ENCODE measurements at places on chromosomes 1 and 21.

DNA sequence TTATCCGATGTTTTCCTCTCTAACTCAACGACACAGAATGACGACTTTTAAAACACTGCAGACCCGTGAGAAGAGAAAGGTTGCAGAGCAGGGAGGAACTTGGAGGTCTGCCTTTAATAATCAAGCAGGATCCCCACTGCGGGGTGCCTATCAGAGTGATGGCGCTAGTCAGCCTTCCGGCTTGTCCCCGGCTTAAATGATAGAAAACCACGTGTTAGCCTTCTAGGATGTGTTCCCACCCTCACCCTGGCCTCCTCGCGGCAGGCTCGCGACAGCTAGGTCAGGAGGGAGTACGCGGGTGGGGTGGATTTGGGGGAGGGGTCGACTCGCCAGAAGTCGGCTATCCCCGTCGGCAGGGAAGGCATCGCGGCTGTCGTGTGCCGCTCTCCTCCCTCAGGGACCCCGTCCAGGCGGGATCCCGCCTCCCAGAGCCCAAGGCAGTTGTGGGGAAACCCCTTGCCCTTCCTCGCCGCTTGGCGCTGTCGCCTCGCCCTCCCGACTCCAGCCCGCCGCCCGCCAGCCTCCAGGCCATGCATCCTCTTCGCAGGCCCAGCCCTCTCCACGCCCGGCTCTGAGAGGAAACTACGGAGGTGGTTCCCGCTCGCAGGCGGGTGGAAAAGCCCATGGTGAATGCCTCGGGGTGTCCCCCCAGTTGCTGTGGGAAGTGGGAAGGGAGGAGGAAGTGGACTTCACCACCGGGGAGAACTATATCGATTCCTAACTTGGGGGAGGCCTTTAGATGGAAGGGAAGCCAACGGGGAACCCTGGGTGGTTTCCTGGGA is 1.1 kb upstream of the SMG7 start:
- DNase-seq, result peak; percentile 79

DNA sequence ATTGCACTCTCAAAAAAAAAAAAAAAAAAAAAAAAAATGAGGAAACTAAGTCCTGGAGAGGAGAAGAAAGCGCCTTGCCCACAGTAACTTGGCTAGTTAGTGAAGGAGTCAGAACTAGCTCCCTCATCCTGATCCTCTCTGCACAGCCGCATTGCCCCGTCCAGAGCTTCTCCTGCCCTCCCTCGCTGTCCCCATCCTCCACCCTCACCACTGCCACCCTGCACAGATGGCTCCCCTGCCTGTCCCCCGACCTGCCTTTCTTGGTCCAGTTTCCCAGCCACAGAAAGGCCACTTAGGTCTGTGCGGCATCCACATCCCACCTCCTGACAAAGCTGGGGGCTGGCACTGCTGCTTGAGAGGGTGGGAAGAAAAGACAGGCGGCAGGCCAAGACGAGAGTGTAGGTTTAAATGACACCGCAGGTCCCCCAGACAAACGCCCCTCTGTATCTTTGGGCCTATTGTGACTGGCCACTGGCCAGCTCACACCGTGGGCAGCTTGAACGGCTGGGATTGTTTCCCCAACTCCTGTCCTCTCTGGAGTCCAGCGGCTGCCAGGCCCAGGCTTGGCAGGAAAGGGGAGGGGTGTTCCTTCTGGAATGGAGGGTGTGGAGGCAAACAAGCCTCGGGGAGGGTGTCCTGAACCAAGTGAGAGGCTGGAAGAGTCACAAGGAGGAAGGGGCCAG is 20.2 kb downstream of the NCMAP start:
- no peak for DNase-seq

DNA sequence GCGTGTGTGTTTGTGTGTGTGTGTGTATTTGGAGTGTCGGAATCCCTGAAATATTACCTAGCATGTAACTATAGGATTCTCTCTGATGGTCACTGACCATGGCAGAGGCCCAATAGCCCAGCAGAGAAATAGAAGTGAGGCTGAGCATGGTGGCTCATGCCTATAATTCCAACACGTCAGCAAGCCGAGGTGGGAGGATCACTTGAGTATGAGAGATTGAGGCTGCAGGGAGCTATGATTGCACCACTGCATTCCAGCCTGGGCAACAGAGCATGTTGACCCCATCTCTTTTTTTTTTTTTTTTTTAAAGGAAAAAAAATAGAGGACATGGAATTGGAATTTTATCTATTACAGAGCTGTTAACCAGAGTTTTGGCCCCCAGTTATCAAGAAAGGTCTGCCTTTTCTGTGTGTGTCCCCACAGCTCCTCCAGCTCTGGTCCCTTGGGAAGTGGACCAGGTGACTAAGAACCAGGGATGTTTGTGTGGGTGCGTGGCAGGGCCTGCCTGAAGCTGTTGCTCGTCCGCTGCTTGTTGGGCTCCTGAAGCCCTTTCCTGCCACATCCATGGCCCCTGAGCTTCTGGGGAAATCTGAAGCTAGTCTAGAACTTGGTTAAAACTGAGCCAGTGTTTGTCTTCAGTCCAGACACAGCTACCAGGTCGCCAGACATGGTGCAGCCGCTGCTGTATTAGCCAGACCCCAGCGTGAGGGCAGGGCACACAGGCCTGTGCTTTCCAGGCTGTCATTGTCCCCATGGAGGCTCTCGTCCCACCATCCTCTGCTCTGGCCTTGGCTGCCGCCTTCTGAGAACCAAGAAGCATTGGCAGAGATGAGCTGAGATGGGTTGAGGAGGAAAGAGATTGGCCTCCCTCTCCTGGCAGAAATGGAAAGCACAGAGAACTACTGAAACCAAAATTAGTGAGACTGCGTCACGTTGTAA is 25.5 kb downstream of the CAPN9 start:
- DNase-seq, result no peak

DNA sequence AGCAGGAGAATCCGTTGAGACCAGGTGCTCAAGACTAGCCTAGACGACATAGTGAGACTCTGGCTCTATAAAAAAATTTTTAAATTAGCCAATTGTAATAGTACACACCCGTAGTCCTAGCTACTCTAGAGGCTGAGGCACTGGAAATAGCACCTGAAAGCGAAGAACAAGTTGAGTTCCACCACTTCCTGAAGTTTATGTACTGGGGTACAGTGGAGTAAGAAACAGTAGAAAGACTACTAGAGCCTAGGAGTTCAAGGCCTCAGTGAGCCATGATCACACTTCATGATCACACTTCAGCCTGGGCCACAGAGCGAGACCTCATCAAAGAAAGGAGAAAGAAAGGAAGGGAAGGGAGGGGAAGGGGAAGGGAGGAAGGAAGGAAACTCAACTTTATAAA is 19.8 kb downstream of the RSBN1 start:
- no peak for DNase-seq

GRCh38 chr1:108051631-108052377 is 86.8 kb upstream of the VAV3 start:
- DNase-seq, result no peak

- DNase-seq, result no peak
Measured at GRCh38 chr1:20956272-20956671, 169.2 kb upstream of the HP1BP3 start.

DNA sequence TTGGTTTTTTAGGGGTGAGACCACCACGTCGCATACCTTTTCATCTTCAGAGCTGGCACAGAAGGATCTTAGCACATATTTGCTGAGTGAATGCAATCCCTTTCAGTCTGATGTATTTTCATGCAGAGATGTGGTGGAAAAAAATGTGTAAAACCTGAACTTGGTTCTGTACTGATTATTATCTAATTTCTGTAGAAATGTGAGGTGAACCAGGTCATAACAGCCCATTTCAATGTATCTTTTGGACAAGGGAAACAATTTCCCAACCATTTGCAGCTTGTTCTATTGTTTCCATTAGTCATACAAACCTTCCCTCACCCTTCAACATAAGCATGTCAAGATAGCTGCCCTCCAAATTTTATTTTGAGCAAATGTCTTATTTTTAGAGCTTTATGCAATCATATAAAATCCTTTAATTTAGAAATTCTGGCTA is 46.8 kb upstream of the RUNX1 start:
- DNase-seq, result peak; percentile 32

DNA sequence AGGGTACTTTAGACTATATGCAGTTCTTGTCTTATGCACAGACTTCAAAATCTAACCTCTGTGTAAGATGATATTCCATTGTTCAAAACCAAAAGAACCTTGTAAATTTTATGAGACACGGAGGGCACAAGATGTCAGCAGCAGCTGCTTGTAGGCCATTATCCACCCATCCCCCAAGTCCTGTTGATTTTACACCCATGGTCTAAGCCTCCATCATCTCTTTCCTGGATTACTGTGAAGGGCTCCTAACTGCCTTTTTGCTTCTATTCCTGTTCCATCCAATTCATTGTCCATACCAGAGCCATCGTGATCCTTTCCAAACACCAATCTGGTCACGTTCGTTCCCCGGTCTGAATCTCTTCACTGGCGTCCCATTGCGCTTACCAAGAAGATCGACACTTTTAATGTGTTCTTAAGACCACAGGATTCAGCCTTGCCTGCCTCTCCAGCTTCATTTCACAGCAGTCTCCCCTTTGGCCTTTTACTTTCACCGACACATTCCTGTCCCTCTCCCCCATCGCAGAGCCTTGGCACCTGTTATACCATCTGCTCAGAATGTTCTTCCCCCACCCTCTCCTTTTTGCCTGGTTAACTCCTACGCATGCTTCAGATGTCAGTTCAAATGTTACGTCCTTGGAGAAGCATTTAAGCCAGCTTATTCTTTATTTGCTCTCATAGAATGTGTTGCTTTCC is 107.3 kb upstream of the POU3F1 start:
- DNase-seq, result no peak

- DNase-seq, result no peak
Measured at GRCh38 chr1:223707256-223708000, 4.9 kb upstream of the CAPN2 start.

- no peak for DNase-seq
Measured at GRCh38 chr21:25589887-25590286, 17.4 kb downstream of the MRPL39 start.

DNA sequence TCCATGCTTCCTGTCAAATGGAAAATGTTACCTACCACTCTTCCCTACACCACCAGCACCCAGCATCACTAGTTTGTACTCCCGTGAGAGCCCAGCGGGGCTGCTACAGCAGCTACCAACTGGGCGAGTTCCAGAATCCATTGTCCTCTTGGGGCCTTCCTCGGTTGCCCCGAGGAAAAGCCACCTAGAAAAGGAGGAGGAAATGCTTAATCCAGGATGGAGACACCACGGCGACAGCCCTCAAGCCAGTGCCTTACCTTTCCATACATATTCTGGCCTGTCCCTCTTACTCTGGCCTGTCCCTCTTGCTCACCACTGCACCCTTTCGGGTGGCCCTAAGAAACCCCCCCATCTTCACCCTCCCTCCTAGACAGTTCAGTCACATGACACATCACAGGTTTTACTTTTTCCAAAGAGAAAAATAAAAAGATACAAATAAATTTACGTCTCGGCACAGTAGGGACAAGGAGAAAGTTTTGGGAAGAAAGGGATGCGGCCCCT is 478 bp downstream of the RIT1 start:
- peak; percentile 22 for DNase-seq

- DNase-seq, result no peak
Measured at GRCh38 chr1:61358770-61359455, 276.6 kb downstream of the NFIA start.

- DNase-seq, result peak; percentile 35
Measured at GRCh38 chr1:47424336-47424982, 8.4 kb downstream of the FOXE3 start.

DNA sequence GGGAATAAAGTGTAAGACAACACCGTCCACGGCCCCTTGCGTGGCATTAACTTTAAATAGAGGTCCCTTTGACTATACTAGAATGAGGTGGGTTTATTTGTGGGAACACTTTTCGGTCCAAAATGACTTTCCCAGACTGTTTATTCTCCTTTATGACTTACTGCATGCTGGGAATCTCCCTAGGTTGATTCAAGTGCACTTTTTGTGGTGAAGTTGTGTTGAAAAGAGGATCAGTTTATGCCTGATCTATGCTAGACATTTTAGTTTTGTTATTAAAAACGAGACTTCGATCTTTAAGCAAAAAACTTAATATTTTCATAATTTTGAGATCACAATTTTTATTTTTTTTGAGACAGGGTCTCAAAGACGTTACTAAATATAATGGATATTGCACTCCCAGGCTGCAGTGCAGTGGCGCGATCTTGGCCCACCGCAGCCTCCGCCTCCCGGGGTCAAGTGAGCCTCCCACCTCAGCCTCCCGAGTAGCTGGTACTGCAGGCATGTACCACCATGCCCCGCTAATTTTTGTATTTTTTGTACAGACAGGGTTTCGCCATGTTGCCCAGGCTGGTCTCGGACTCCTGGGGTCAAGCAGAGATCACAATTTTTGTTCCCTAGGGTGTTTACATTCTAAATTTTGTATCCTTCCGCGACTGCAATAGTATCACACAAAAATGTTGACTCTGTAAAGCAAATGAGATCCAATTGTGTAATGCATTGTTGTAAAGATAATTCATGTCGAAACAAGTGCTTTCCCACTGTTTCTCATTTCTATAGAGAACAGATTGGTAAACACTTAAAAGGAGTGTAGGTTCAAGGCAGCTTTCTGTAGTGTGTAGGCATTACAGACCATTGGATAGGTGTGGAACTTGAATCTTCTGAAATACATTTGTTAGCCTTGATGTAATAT is 1.6 kb downstream of the CDC42 start:
- no peak for DNase-seq

DNA sequence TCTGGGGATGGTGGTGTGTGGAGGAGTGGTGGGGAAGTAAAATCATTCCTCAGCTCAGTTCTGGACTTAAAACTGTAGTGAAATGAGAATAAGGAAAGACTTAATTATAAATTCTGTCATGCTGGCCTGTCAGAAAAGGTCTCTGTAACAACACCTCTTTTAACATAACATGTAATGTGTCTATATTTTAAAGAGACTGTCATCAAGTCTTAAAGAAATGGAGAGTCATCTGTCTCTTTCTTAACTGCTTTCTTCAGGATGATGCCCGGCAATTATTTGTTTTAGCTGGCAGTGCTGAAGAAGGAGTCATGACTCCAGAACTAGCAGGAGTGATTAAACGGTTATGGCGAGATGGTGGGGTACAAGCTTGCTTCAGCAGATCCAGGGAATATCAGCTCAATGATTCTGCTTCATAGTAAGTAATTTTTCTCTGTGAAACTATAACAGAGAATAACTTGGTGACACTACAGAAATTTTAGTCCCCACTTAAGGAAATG is 30.6 kb downstream of the GNAI3 start:
- DNase-seq, result no peak

DNA sequence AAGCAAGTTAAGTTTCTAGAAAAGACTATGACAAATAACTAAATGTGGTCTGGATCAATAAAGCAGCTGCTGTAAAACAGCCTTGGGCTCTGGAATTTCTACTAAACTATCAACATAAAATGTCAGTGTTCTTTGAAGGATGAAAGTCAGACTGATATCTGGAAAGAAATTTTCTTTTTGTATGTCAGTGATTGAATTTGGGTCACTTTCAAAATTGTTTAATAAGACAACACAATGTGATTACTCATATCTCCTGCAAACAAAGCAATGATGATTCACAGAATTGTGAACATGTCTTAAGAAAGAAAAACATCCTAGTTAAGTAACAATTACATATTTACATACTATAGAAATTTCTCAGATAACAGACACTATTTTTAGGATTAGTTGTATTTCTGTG is 826.4 kb downstream of the PLA2G4A start:
- DNase-seq, result no peak

- DNase-seq, result no peak
Measured at GRCh38 chr1:55718758-55719671, 503.9 kb upstream of the USP24 start.
